ENCODE measurements at places on chromosomes 5 and 9.

DNA sequence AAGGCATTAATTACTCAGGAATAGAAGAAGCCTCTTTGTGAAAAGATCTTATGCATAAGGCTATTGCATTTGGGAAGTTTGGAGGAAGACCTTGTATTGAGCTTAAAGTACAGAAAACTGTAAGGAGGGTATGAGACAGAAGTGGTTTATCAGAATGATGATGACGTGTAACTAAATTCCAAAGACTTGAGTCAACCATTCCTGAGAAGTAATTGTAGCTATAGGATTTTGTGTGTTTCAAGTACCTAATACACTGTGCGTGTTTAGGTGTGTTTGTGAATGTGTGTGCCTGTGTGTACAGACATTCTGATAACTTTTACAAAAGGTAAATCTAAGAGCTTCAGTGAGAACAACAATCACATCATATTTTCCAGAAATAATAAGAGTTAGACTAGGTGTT, 46.5 kb upstream of the IRX2 start:
- no peak overlapping the region for H3K4me3 ChIP-seq
- H3K27me3 ChIP-seq = no peaks in the 10 kb centered on the region
- H3K27ac ChIP-seq = no peak overlapping the region

DNA sequence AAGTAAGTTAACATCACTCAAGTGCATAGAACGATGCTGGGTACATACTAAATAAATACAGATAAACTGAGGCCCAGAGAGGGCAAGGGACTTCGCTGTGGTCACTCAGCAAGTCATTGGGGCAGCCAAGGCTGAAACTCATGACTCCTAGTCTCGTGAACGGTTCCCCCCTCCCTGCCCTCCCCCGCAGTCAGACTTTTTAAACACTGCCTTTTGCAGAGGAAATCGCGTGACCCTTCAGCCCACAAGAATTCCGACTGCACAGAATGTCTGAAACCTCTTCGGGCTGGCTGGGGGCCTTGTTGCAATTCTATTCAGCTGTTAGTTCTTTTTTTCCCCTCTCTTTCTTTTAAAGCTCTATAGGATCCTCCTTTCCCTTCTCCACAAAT, 28.1 kb downstream of the NEK6 start:
- peak overlapping the region; percentile 97 for H3K27ac ChIP-seq
- no peaks in the 10 kb centered on the region for H3K36me3 ChIP-seq
- H3K27me3 ChIP-seq = no peaks in the 10 kb centered on the region
- peak overlapping the region; percentile 81 for H3K4me3 ChIP-seq
- peaks cover 34% of the 10 kb centered on the region for H3K4me1 ChIP-seq
- DNase-seq = peak; percentile 20

DNA sequence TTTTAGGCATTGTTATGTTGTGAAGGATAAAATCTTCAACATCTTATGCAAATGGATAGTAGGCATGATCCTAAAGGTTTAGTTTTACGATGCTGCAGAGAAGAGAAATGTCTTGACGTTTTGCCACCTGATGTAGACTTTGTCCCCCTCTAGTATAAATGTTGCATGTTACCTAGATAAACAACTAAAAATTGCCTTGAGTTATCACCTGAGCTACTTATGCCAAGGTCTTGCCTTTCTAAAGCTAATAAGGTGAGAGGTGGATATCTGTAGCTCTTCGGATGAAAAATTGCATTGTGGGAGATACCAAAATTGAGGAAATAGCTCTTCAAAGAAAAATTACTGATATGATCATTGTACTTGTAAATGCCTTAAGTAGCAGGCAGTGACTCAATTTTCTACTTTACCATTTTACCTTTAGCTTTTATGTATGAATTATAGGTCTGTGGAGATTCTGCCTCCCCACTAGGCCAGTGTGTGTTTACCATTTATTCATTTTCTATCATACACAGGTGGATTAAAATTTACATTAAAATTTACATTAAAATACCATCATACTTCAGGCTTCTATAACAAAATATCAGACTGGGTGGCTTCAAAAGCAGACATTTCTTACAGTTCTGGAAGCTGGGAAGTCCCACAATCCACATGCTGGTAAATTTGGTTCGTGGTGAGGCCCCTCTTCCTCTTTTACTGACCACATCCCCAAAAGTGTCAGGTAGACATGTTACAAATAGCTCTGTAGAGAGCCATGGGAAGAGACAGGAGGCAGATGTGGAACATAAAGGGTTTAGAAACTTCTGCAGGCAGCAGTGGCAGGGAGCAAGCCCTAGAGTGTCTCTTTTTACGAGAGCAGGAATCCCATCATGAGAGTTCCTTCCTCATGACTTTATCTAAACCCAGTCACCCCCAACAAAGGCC, 100.7 kb upstream of the ERBIN start:
- H3K36me3 ChIP-seq = no peaks in the 10 kb centered on the region
- no peaks in the 10 kb centered on the region for H3K27me3 ChIP-seq
- H3K4me3 ChIP-seq = no peak overlapping the region
- no peak for DNase-seq
- no peak overlapping the region for H3K27ac ChIP-seq

DNA sequence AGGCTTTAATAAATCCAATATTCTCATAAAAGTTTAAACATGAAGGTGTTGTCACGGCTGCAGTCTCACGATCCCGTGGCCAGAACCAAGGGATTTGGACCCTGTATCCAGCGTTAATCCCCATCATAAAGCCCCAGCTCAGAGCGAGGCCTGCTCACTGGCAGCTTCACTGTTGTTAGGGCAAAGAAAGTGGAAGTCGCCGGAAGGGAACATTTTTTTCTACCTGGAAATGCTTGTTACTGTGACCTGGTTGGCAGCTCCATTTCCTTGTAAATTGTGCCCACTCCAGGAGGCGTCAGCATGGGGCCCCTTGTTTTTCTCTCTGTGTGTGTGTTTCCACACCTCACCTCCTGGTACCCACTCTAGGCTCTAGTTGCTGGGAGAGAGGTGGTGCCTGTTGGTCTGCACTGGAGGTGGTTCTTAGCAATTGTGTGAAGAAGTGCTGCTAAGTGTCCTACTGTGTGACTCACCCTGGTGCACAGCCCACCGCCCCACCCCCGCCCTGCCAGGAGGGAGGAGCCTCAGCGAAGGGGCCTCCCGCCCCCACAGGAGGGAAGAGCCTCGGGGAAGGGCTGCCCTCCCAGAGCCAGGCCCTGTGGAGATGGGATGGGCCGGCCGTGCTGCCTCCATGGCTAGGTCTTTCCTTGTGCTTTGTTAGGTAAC, 105.1 kb downstream of the EHMT1 start:
- H3K36me3 ChIP-seq = peaks cover 51% of the 10 kb centered on the region
- DNase-seq = no peak
- H3K4me1 ChIP-seq = peaks cover 63% of the 10 kb centered on the region
- H3K4me3 ChIP-seq = peak overlapping the region; percentile 48
- H3K27me3 ChIP-seq = no peaks in the 10 kb centered on the region

DNA sequence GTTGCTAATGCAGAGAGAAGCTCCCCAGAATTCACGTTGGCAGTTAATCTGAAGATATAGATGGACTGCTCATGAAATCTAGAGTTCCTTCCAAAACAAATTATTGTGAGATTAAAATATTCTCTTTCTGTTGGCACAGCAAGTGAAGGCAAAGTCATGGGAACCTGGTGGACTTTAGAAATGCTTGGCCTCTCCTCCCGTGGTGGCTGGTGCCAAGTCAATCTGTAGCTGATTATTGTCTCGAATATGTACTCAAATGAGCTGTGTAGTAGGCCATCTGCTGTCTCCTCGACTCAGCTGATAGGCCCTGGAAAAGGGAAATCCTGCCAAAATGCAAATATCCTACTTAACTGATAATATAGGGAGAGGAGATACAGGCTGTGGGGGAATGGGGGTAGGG, 69.3 kb downstream of the DAPK1 start:
- DNase-seq = no peak
- H3K36me3 ChIP-seq = no peaks in the 10 kb centered on the region
- peaks cover 10% of the 10 kb centered on the region for H3K27me3 ChIP-seq
- no peaks in the 10 kb centered on the region for H3K4me1 ChIP-seq
- H3K27ac ChIP-seq = no peak overlapping the region
- no peak overlapping the region for H3K4me3 ChIP-seq

DNA sequence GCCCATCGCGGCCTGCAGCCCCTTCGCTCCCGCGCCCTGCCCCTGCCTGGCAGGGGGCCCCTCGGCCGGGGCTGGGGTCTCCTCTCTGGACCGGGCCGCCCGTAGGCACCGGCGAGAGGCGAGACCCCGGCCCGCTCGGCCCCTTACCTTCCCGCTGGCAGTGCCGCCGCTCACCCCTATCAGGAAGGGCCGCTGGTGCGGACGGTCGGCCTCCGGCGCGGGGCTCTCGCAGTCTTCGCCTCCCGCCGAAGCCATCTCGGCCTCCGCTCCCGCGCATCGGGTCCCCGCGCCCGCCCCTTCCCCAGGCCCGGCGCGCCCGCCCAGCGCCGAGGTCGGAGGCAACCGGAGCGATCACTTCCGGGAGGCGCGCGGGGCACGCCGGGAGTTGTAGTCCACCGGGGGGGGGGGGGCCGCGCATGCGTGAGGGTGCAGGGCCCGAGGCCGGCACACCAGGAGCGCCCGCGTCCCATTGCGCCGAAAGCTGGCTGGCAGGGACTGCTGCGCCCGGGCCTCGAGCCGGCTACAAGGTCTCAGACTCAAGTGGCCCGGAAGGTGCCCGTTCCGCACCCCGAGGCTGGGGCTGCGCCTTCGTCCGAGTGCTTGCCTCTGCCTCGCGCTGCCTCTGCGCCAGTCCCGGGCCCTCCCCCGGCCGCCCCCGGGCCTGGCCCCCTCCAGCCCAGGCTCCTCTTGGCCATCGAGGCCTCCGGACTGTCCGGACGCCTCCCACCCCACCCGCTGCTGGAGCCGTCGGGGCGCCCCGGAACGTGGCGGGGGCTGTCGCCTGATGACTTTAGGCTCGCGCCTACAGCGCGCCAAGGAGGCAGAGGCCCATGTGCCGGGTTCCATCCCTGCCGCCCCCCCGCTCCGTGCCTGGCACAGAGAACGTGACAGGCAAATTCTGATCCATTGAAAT, at the start of gene UCK1:
Gene UCK1, minus strand, starts transcription at position 344 of the 913 bp plus-strand sequence. Its CDS starts 89 bp downstream, at position 255.
- H3K36me3 ChIP-seq = peaks cover 20% of the 10 kb centered on the region
- H3K4me3 ChIP-seq = peak within 1 kb of the TSS; percentile 74
- peak within 1 kb of the TSS; percentile 54 for H3K27ac ChIP-seq
- H3K27me3 ChIP-seq = no peaks in the 10 kb centered on the region

DNA sequence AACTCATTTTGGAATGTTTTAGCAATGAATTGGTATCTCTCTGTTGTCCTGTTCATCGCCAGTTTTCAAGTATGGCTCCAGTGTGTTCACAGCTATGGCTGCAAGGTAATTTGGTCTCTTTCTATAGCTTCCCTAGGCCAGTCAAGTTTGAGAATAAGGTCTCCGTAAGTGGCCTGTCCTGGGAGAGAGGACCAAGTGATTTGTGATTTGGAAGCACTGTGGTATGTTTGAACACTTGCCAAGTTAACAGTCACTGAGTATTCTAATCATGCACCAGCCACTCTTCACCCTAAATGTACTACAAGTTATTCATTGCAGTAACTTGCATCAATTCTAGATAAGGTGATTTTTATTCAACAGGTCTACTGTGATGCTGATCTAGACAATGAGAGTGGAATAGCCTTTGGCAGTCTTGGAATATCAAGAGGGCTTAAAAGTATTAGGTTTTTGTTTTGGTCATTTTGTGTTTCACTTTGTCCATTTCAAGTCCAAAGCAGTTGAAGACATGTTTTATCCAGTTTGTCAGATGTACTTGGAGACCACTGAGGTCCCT, 41.1 kb downstream of the G3BP1 start:
- no peak overlapping the region for H3K27ac ChIP-seq
- H3K27me3 ChIP-seq = no peaks in the 10 kb centered on the region
- no peak overlapping the region for H3K4me3 ChIP-seq
- H3K4me1 ChIP-seq = peaks cover 7% of the 10 kb centered on the region
- H3K36me3 ChIP-seq = peaks cover 36% of the 10 kb centered on the region
- no peak for DNase-seq

All from effector memory CD8-positive, alpha-beta T cell (primary cell).